Stimulated activated CD4-positive, alpha-beta T cell treated with anti-CD3 and anti-CD28 coated beads, Interleukin-12 subunit alpha, Interleukin-12 subunit beta, amount 100 ng/mL, for 24 hours (primary cell): ENCODE measurements at places on chromosomes 6 and 20.
A peak's percentile ranks its signal among the peaks of the same experiment; 100 is the strongest.

GRCh38 chr6:166718516-166718915, 91.5 kb upstream of the RPS6KA2 start:
- no peak for DNase-seq

DNA sequence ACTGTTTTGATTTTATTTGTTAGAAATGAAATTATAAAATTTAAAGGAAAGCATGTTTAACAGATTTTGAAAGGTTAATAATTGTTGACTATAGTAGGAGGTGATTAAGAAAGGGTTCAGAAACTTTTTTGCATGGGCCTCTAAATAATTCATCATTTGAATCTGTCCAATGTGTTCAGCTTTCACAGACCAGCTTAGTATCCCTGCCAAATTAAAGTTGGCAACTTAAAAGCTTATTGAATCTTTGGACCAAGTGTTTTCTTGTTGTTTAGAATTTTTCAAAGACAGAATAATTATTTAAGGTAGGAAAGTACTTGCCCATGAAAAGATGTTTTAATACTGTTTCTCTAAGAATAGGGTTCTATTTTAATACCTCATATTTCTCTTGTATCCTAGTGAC, 466.0 kb downstream of the GJA1 start:
- no peak for DNase-seq

DNA sequence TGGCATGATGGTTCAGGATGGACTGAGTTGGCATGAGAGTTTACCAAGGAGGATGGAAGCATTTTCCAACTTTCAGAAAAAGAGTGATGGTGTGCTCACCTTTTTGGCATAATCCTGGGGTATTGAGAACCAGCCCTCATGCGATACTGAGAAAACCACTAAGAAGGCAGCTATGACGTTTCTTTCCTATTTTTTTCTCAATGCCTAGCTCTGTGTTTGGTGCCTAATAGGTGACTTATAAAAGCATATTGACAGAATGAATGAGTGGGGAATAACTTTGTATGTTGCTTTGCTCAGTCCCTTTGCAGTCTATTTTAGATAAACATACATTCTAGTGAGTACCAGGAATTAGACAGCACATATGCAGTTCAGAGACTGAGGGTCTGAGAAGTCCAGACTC, 816.3 kb downstream of the DHX35 start:
- no peak for DNase-seq

DNA sequence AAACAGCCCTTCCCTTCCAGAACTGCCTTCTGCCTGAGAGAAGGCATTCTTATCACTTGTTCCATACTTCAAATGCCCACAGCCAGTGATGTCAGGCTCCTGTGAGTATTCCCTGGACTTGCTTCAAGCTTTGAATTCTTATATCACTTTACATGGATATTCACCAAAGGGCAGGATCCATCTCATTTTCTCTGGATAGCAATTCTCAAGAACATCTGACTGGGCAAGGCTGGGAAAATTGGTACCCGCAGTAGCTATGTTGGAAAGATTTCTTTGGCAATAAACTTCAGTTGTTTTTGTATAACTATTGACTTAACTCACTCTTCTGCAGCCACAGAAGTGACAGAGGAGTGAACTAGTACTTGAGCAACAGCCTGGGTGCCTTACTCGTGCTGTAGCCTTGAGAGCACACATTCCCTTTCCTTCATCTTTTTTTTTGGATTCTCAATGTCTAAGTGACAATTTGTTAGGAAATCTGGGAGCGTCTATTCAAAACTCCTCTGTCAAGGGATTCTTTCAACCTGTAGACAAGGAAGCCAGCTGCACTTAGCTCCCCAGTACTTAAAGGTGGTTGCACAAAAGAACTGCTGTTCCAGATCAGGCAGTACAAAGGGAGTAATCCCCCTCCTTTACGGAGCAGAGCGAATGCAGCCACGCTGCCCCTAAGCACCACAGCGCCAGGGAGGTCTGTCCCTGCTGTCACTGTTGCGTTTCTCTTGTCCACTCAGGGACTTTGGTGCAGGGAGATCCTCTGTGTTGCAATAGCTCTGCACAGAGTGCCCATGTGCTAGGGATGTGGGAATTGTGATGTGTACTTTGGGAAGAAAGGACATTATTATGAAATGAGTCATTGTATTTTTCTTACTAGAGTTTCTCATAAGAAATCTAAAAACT, 69.6 kb downstream of the JAG1 start:
- no peak for DNase-seq

DNA sequence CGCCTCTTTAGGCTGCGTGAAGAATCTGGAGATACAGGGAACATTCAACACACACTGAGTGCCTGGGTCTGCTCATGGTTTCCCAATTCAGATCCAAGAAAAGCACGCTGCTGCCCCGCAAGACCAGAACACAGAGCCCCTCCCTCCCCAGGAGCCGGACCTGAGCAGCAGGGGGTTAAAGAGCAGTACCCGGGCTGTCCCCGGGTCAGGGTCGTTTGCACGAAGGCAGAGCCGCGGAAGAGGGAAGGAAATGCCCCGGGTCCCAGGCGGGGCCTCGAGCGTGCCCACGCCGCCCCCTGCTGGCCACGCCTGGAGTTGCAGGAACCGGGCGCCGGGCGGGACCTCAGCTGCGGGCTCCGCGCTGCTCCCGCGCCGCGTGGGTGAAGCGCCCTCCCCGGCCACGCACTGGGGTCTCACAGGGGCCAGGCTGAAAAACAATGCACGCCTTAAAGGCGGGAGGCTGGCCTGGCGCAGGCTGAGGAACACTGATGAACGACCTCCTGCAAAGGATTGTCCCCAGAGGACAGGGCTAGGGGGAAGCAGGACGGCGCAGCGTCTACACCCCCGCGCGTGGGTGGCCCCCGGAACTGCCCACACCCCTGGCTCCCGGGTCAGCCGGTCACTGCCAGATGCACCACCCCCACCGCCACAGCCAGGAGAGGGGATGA, 48.9 kb downstream of the ANKRD60 start:
- DNase-seq, result peak; percentile 53

- DNase-seq, result no peak
Measured at GRCh38 chr6:130132286-130132701, 90.5 kb downstream of the SAMD3 start.
